Glutamatergic neuron (in vitro differentiated cells): ENCODE measurements at places on chromosomes 3 and 15. TPM values are rescaled to one million over a fixed set of nuclear protein-coding genes. Genes with fewer than 3 reads are reported as not detected.

Gene FBXL22
- not detected for total RNA-seq

Gene PGBD4
- 1.7 TPM for total RNA-seq

Gene CACNA1D
- 5.0 TPM for total RNA-seq

Gene CADPS
- total RNA-seq, result 265 TPM

Gene KIF15
- total RNA-seq, result 5.8 TPM

Gene DENND6A
- 20.5 TPM for total RNA-seq

Gene LRRN1
- 127 TPM for total RNA-seq

Gene OIP5
- total RNA-seq, result 1.5 TPM

Gene EOMES
- not detected for total RNA-seq

Gene CCDC33
- 0.49 TPM for total RNA-seq

Gene FEZF2
- 0.49 TPM for total RNA-seq

Gene THSD4
- 12.3 TPM for total RNA-seq

Gene PAQR9
- total RNA-seq, result 2.5 TPM

Gene FBLN2
- 2.1 TPM for total RNA-seq

Gene CFAP20DC
- total RNA-seq, result 8.4 TPM

Gene RTP4
- not detected for total RNA-seq

Gene LRRIQ4
- 0.29 TPM for total RNA-seq

Gene NXPE3
- 29.1 TPM for total RNA-seq

Gene MED12L
- 7.8 TPM for total RNA-seq

Gene SLC9C1
- total RNA-seq, result not detected

Gene SUCLG2
- total RNA-seq, result 4.3 TPM

Gene SYNPR
- 6.1 TPM for total RNA-seq

Gene SAXO2
- 0.20 TPM for total RNA-seq

Gene ALDH1L1
- not detected for total RNA-seq

Gene P2RY12
- total RNA-seq, result not detected

Gene IQCF5
- total RNA-seq, result not detected

Gene WDR72
- 1.1 TPM for total RNA-seq

Gene ACOX2
- 0.59 TPM for total RNA-seq

Gene GRAMD1C
- 2.1 TPM for total RNA-seq

Gene SNX1
- total RNA-seq, result 71.4 TPM

Gene PP2D1
- not detected for total RNA-seq

Gene RTF1
- 66.4 TPM for total RNA-seq
